Sciatic nerve (tissue), 2 donors: ENCODE measurements at places on chromosomes 12 and 14. TPM values are rescaled to one million over a fixed set of nuclear protein-coding genes. Genes with fewer than 3 reads are reported as not detected.

GRCh38 chr14:97344666-97345065 is 547.5 kb downstream of the VRK1 start:
- DNase-seq: no peak

- DNase-seq: no peak
Measured at GRCh38 chr12:76255692-76256091, 92.5 kb downstream of the BBS10 start.

DNA sequence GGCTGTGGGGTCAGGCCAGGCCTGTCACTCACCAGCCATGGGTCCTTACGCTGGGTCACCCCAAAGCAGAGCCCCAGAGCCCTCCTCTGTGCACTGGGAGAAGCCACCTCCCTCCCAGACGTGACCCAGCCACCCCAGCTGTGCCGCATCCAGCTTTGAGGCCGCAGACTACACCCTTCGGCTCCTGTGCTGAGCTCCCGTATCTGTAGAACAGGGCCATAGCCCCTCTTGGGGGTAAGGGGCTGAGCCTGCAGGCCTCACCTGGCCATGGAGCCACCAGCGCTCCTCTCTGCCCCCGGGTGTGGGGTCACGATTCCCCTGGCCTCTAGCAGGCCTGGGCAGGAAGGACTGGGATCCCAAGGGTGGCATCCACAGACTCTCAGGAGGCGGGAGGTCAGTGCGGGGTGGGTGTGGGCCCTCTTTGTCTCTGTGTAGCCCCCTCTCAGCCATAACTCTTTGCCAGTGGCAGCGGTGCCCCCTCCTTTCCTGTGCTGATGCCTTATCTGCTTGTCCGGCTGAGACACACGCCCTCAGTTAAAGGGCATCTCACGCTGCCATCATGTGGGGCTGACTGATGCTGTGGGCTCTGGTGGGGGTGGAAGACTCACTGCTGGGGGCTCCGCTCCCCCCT is 16.3 kb downstream of the ASPG start:
- no peak for DNase-seq

- peak; percentile 34 for DNase-seq
Measured at GRCh38 chr12:131218026-131218922, 264.6 kb downstream of the ADGRD1 start.

DNA sequence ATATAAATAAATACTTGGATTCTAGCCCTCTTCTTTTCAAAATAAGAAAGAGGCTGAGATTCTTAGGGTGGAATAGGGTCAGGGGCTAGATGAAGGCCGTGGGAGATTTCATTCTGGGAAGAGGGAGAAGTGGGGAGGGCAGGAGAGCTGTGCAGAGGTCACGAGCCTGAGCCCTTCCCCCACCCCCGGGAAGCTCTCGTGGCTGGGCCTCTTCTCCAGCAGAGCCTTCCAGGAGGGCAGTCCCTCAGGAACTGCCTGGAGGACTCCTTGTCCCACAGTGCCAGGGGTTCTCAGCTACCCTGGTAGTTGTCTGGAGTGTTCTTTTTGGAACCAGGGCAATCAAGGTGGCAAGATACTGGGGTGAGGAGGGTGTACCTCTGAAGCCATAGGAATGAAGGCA is 94.0 kb downstream of the ESR2 start:
- DNase-seq: no peak

DNA sequence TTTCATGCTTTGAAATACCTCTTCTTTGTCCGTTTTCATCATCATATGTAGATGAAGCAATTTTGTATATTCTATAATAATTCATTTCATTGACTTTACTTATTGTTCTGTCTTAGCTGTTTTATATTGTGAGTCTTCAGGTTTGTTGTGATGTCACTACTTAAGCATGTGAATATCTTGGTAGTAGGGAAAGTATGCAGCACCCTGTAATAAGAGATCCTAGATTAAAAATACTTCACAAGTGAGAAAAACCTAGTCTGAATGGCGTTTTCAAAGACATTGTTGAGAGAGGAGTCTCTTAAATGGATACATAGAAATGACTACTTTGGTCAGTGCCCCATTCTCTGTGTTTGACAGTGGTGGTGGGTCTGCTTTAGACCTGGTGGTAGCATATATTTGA is 61.4 kb downstream of the SLC16A7 start:
- no peak for DNase-seq

DNA sequence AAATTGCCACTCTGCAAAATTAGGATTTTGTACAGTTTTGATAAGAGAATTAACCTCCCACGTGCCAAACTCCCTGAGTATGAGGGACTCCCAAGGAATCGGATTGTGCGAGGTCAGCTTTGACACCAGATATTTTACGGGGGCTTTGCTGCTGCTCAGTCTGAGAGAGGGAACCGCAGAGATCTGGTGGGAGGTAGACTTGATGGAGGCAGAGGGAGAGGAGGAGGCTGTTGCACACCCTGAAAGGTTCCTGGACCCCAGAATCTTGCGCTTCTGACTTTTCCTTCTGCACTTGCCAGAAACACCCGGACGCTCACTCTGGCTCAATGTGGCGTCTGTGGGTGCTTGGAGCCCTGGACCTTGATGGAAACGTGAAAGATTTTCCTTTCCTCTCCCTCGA is 83.9 kb downstream of the PAPOLA start:
- peak; percentile 18 for DNase-seq

WDHD1 gene
- 3.1 TPM for total RNA-seq

TAS2R42 gene
- not detected for total RNA-seq

TAC3 gene
- total RNA-seq: not detected

INTS13 gene
- total RNA-seq: 13.9 TPM

SPIC gene
- total RNA-seq: 0.40 TPM
